ENCODE measurements at places on chromosomes 6 and 20.
A peak's percentile ranks its signal among the peaks of the same experiment; 100 is the strongest.

DNA sequence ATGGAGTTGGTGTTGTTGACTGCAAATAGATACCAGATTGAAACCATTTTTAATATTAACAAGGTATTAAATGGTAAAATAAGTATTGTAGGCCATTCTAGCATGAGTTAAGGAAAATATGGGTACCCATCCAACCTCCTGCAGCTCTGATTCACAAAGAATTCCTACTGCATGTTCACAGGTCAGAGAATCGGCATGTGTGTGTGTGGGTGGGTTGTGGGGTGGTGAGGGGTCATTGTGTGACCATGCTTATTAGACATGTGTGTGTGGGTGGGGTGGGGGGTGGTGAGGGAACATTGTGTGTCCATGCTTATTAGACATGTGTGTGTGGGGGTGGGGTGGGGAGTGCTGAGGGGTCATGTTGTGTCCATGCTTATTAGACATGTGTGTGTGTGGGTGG is 3.2 kb downstream of the IYD start:
- no peak for DNase-seq

GRCh38 chr20:5216663-5217062 is 89.9 kb downstream of the CDS2 start:
- DNase-seq: no peak

- DNase-seq: no peak
Observed at GRCh38 chr6:40753675-40754448, 166.7 kb upstream of the LRFN2 start.

- no peak for DNase-seq
Observed at GRCh38 chr20:41171736-41172295, 34.5 kb downstream of the PLCG1 start.

DNA sequence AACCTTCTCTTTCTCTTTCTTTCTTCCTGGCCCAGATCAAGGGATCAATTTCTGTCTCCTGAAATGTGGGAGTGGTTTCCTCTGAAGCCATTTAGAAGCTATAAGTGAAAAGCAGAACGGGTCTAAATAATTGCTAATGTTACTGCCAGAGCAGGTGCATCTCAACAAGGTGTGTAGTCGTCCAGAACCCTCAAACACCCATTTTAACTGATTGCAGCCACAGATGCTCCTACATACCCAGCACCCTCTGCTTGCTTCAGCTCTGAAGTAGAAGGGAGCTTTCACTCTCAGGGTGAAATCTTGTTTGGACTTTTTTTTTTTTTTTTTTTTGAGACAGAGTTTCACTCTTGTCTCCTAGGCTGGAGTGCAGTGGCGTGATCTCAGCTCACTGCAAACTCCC is 592.1 kb upstream of the ARID1B start:
- no peak for DNase-seq

DNA sequence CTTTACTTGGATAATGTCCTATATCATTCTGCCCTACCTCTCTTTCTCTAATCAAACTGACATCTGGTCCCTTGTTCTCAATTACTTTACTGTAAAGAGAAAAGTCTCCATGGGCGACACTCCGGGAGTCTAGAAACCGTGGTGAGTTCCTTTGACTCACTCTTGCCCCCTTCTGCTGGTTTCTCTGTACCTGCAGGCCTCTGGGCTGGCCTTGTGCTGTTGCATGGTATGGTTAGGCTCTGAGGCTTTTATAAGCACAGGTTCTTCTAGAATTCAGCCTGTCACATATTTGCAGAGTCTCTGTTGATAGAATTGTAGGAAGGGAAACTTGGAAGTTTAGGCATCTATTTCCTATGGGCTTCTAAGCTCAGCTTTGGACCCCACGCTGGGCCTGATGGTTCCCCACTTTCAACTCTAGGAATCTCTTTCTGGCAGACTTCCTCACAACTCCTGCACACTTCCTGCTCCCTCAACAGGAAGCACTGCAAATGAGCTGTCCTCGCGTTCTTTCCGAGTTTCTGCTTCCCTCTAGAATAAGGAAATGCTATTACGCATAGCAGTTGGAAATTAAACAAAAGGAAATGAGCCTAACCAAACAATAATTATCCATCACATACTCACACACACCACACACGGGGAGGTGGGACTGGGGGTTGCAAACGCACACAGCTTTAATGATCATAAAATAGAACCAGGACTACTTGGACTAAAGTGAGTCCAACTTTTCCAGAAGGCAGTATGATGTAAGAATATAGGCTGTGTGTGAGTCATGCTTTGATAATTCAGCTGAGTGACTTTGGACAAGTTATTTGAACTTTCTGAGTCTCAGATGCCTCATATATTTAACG is 683.3 kb downstream of the QKI start:
- DNase-seq: no peak

DNA sequence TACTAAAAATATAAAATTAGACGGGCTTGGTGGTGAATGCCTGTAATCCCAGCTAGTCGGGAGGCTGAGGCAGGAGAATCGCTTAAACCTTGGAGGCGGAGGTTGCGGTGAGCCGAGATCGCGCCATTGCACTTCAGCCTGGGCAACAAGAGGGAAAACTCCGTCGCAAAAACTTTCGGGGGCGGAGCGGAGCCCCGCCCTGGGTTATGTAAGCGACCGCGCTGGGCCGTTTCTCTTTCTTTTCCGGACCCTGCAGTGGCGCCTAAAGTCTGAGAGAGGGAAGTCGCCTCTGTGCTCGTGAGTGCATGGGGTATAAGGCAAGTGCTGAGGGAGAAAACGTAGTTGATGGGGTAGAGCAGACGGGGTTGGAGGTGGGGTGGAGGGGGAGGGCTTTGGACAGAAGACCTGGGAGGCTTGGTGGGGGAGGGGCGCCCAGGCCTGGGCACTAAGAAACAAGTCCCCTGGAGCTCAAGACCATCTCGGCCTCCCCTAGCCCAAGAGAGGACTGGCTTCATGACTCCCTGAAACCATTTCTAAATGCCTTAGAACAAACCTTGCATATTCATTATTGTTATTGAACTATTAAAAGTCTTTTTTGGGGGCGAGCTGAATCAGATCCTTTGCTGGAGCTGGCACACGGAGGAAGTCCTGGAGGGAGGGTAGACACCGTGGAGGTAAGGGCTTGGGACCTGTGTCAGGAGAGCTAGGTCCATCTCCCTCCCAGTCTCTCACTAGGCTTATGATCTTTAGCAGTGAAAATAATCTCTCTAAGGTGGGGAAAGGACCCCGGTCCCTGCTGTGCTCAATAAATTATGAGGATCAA is 2.7 kb upstream of the MICA start:
- DNase-seq: peak; percentile 91

GRCh38 chr6:43221046-43221972 is 8.0 kb downstream of the DNPH1 start:
- no peak for DNase-seq

DNA sequence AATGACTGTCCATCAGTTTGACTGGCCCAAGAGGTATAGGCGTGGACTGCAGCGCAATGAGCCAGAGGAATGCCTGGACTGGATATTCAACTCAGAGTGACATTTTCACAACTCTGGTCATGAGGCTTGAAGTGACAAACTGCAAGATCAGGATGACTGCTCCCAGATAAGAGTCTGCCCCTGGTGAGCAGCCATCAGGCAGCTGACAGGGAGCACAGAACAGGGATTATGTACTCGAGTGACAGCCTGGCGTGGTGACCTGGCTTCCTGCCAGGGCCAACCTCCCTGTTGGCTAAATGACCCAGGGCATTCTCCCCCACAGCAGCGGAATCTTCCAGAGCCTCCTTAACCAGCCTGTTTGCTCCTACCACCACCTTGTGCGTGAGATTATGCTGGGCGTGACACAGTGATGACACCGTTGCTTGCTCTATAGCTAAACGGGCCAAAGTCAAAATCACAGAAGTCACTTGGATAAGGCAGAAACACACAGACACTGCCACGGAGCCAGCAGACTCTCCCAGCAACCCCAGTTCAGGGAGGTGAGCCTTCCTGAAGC is 209.1 kb upstream of the JARID2 start:
- DNase-seq: no peak

GRCh38 chr6:81128671-81129070 is 623.8 kb downstream of the TENT5A start:
- DNase-seq: no peak

DNA sequence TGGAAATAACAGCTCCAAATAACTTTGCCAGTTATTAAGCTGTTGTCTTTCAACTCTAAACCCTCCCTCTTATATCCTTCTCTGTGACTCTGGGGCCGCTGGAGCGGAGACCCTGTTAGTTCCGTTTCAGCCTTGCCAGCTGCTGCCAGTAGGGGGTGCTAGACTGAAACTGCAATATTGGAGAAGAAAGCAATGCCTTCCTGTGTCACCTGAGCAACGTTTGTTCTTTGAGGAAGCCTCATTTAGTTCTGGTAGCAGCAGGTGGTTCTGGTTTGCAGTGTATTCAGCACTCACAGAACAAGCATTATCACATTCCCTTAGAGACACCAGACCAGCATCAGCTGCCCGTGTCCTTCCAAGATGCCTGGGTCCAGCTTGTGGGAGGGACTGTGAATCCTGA is 22.9 kb upstream of the JAG1 start:
- peak; percentile 33 for DNase-seq

DNA sequence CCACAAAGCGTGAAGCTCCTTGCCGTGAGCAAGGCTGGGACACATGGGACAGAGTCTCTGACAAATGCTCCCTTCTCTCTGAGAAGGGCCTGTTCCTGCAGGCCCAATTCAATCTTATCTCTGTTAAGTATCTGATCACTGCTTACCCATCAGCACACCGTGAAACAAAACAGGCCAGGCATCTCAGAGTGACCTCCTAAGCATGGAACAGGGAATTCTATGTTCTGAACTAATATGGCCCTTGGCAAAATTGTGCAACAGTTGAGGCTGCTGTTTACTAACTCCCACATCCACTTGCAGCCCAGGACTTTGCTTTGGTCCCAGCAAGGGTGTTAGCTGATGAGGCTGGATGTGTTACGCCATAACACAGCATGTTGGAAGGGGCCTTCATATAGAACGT is 79.2 kb downstream of the GCLC start:
- no peak for DNase-seq

DNA sequence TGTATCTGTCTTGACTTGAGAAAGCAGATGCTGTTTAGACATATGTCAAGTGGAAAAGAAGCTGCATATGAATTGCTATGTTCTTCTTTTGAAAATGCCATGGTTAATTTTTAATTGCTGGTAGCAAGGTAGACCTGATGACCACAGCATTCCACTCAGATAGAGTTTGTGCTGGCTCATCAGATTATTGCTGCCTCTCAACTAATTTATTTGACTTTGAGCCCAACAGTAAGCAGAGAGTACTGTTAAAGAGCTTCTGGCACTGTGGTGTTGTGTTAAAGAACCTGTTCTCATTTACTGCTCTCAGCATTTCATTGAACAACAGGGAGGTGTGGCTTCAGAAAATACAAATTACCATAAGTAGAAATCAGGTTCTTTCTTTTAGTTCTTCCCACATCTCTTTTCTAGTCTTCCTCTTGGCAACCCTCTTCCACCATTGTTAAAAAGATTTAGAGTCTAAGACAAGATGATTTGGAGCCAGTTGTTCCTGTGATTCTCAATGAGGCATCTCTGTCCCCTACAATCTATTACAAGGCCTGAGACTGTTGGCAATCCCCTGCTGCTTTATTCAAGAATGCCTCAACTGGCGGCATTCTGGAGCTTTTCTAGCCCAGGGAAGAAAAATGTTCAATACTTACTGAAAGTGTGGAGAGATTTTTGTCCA is 967.6 kb upstream of the GJE1 start:
- DNase-seq: no peak

DNA sequence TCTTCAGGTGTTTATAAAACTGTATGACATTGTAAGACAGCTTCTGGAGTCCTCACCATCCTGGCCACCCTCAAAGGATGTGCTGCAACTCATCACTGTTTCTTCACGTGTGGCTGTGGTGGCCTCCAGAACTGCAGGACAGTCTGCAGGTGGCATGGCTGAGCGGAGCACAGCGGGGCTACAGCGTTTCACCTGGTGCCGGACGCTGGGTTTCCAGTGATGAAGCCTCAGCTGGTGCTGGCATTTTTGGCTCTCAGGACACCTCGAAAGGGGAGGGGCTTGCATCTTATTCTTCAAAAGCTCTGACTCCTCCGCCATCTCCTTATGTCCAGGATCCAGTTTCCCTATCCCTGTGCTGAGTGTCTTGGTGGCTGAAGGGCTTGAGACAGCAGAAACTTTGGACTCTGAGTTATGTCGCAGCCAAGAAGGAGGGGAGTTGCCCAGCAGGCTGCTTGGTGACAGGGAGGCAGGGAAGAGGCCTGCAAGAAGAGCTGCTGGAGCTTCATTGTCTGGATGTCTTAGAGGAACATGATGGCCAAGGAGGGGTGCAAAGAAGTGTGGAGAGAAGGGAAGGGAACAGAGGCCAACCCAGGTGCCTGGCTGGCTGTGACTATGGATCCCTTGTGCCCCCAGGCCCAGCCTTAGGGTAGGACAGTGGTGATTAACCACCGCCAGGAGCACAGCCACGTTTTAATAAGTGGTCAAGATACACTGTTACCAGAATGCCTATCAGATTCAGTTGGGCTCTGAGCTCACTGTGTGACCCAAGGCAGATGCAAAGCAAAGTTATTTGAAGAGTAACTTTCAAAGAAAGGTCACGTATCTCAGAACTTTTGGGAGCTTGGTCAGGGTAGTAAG is 58.7 kb downstream of the GTF2H5 start:
- peak; percentile 20 for DNase-seq

DNA sequence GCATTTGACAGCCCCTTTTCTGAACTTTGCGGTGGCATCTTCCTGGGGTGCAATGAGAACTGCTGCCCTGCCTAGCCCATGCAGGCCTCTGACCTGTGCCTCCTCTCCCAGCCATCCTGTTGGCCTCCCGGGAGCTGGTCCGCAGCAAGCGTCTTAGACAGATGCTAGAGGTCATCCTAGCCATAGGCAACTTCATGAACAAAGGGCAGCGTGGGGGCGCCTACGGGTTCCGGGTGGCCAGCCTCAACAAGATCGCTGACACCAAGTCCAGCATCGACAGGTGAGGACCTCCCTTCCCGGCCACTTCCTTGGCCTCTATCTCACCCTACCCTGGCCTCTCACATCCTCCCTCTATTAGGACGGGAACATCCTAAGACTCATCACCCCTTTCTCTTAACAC is 37.6 kb downstream of the MOCS1 start:
- DNase-seq: no peak

- DNase-seq: no peak
Observed at GRCh38 chr20:53617791-53618489, 24.3 kb upstream of the ZNF217 start.

DNA sequence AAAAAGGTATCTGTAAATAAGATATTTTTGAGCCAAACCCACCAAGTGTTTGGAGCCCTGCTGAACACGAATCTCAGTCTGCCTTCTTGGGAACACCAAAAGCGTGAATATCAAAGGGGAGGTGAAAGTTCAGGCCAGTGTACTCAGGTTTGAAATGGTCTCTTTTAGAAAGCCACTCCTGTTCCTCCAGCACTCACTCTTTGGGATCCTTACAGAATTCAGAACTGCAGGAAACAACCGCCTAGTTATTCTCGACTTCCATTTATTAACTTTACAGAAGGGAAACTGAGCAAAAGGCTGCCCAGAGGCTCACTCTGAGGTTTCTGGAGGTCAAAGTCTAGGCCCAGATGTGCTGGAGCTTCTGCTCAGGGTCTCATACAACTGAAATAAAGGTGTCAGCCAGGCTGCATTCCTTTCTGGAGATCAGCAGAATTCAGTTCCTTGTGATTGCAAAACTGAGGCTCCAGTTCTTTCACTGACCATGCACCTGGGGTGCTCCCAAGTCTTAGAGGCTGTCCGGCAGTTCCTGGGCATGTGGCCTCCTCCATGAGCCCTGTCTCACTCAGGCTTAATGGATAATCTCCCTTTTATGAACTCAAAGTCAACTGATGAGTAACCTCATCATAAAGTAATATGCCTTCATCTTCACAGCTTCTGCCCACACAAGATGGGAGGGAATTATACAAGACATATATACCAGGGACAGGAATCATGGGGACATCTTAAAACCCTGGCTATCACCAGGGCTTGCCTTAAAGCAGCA is 65.5 kb upstream of the TNFAIP3 start:
- no peak for DNase-seq

GRCh38 chr20:42095221-42095620 is 477.0 kb upstream of the CHD6 start:
- DNase-seq: no peak
